Mesothelial cell of epicardium (in vitro differentiated cells): ENCODE measurements at places on chromosomes 13 and 19. TPM values are rescaled to one million over a fixed set of nuclear protein-coding genes. Genes with fewer than 3 reads are reported as not detected.

- no peaks in the 10 kb centered on the region for H3K4me1 ChIP-seq
- no peaks in the 10 kb centered on the region for H3K27me3 ChIP-seq
- H3K27ac ChIP-seq, result no peak overlapping the region
These were observed 10.9 kb downstream of the POLR2E start for GRCh38 chr19:1084024-1084868.

- peaks cover 6% of the 10 kb centered on the region for H3K4me1 ChIP-seq
- H3K4me3 ChIP-seq, result no peak overlapping the region
- H3K27ac ChIP-seq, result no peak overlapping the region
- peaks cover 8% of the 10 kb centered on the region for H3K27me3 ChIP-seq
- DNase-seq, result no peak
These were observed 11.4 kb downstream of the NDUFA11 start for GRCh38 chr19:5891938-5892771.

DNA sequence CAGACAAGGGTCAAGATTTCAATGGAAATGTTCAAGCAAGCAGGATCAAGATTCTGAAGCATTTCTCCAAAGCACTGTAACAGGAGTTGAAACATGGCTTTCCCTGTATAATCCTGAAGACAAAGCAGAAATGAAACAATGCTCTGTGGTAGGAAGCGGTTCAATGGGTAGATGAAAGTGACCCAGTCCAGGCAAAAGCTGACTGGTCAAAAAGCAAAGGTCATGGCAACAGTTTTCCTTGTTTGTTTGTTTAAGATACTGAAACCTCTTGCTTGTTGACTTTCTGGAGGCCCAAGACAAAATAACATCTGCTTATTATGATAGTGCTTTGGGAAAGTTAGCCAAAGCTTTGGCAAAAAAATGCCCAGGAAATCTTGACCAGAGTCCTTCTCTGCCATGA is 1343.9 kb upstream of the PCDH9 start:
- no peaks in the 10 kb centered on the region for H3K36me3 ChIP-seq
- DNase-seq, result no peak

DNA sequence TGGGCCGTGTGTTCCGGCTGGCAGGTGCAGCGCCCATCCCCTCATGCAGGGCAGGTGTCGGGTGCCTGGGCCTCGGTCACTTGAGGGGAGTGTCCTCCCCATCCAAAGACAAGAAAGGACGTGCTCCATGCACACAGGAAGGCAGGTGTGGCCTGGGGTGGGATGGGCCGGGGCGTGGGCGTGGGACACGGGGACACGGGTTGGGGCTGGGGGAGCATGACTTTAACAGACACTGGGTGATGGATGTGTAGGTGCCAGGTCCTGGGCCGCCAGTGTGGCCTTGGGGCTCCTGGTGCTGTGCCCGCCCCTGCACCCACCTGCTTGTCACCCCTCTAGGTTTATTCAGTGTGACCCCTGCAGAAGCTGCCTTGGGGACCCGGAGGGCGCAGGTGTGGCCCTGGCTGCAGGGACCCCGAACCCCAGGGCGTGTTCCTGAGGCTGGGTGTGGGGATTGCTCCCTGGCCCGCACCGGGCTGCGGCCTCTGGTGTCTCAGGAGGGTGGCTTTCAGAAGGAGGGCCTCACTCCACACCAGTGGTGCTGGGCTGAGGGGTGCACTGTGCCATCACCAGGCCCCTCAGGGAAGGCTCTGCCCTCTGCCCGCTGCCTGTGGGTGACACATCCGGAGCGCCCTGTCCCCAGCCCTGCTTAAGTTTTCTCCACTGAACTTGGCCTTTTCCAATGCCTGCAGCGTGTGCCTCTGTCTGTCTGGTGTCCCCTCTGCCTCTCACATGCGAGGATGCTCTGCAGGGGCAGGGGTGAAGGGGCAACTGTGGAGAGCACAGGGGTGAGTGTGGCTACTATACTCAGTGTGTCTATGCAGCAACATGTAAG is 5.2 kb downstream of the TMEM255B start:
- H3K4me1 ChIP-seq, result peaks cover 13% of the 10 kb centered on the region
- DNase-seq, result no peak
- no peaks in the 10 kb centered on the region for H3K36me3 ChIP-seq
- H3K27me3 ChIP-seq, result peaks cover 41% of the 10 kb centered on the region
- no peak overlapping the region for H3K27ac ChIP-seq
- no peak overlapping the region for H3K4me3 ChIP-seq

Gene LRRC63
- total RNA-seq, result 0.38 to 0.42 TPM (median 0.42 TPM) in 3 replicates

DNA sequence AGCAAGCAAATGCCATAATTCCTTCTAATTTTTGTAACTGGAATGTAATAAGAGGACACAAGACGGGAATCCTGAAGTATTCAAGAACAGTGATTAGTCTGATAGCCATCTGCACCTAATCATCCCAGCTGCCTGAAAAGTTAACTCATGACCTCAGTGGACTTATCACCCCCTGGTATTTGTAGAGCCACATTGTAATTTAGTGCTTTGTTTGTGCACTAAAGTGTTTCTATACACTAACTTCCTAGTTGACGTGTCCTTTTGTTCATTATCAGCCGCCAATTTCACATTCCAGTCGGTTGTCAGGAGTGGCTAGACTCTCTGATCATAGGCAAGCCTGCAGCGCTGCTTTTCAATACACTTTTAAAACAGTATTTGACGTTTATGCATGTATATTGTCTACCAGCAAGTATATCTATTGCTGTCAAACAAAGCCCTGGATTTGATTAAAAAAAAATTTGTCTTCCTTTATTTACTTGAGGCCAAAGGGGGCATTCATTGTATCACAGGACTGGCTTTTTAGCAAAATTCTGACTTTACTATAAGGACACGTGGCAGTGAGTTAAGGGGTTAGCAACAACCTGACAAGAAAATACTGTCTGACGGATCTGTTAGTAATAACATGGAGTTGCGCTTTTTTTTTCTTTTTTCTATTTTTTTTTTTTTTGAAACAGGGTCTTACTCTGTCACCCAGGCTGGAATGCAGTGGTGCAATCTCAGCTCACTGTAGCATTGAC is 10.4 kb upstream of the SOX21 start:
- H3K27me3 ChIP-seq, result peaks cover 26% of the 10 kb centered on the region
- no peaks in the 10 kb centered on the region for H3K4me1 ChIP-seq
- DNase-seq, result no peak
- H3K4me3 ChIP-seq, result no peak overlapping the region
- no peak overlapping the region for H3K27ac ChIP-seq

DNA sequence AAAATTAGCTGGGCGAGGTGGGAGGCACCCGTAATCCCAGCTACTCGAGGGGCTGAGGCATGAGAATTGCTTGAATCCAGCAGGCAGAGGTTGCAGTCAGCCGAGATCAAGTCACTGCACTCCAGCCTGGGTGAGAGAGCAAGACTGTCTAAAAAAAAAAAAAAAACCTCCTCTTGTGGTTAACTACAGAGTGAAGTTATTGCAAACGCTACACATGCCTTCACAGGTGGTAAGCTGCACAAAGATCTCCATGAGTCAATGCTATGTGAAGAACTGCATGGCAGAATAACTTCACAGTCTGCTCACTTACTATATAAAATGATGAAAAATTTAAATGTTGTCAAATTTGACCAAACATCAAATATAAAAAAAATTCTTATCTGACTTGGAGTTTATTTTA is 436.8 kb downstream of the FGF14 start:
- no peaks in the 10 kb centered on the region for H3K4me1 ChIP-seq
- peaks cover 15% of the 10 kb centered on the region for H3K27me3 ChIP-seq
- no peak overlapping the region for H3K4me3 ChIP-seq

- H3K27me3 ChIP-seq, result peaks cover 12% of the 10 kb centered on the region
- H3K27ac ChIP-seq, result no peak overlapping the region
- DNase-seq, result no peak
These were observed 20.2 kb downstream of the LIG4 start for GRCh38 chr13:108195146-108195545.

Gene MIR17HG
- total RNA-seq, result 15.1 to 16.5 TPM (median 16.3 TPM) in 3 replicates

GRCh38 chr19:33740811-33741396 is 55.8 kb upstream of the KCTD15 start:
- peaks cover 30% of the 10 kb centered on the region for H3K27me3 ChIP-seq
- no peaks in the 10 kb centered on the region for H3K4me1 ChIP-seq
- no peak overlapping the region for H3K27ac ChIP-seq
- no peaks in the 10 kb centered on the region for H3K36me3 ChIP-seq
